ENCODE measurements at places on chromosomes 7 and 10.

DNA sequence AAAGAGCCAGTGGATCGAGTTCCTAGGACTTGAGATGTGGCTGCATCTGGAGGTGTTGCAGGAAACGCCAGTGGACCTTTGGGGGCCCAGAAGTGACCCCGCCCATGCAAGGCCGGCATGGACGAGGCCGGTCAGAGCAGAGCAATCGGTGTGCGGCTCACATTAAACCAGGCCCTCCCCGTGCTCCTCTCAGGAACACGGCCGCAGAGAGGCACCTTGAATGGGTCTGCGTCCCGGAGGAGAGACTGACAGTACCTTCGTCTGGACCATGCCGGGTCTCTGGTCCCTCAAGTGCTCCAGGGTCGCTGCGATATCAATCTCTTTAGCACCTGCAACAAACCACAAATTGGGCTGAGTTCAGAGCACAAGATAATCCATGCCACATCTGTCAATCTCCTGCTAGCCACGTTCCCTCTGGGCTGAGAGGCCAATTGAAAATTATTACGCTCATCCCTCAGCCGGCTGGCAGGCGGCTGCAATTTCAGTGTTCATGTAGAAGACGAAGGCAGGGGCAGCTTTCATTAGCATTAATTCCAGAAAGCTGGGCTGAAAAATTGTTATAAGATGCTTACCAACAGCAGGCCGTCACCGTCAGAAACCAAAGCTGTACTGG, 212.0 kb downstream of the DNAJB6 start:
- no peak for DNase-seq

DNA sequence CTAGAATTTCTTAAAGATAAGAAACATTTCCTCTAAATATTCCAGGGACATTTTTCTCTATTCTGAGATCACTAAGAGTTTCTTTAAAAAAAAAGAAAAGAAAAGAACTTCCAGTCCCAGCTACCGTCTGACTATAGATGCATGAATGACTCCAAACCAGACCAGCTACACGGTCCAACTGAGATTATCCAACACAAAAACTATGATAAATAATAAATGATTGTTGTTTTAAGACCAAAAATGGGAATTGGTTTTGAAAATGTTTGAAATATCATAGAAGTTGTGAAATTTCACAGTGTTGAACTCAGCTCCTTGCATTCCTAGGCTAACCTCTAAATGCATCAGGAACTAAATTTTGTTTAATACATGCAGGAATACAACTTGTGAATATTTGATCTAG, 1619.6 kb upstream of the LRRTM3 start:
- DNase-seq: no peak

- no peak for DNase-seq
Observed at GRCh38 chr10:45575966-45576597, 96.5 kb downstream of the ZFAND4 start.

DNA sequence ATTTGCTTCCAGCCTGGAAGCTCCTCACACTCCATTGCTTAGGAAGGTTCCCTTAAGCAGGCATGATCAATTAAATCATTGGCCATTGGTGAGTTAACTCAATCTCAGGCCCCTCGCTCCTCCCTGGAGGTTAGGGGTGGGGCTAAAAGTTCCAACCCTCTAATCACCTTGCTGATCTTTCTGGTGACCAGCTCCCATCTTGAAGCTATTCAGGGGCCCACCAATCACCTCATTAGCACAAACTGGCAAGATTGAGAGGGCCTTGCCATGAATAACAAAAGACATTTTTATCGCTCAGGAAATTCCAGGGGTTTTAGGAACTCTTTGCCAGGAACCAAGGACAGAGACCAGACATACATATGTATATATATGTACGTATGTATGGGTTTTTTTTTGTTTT, 58.4 kb downstream of the AGK start:
- no peak for DNase-seq

DNA sequence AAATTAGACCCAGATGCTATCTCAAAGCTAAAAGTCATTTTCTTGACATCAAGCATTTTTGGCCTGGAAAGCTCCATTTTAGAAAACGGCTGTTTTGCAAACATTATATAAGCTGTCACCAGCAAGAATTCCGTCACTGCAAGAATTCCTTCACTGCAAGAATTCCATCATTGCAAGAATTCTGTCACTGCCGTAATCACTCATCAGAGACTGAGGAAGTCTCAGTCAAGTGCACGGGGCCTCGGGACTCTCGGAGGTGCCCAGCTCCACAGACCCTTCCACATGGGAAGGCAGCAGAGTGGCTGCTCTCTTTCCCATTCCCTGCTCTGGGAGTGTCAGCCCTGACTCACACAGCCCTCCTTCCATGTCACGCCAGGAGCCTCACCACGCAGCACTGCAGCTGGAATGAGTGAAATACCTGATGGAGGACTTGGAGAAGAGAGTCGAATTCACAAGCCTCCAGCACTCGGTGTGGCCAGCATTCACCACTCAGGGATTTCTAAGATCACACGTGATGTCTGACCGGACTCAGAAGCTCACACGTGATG, 168.3 kb downstream of the PTPRN2 start:
- no peak for DNase-seq

GRCh38 chr10:97866524-97867219, 17.0 kb downstream of the GOLGA7B start:
- DNase-seq: no peak

DNA sequence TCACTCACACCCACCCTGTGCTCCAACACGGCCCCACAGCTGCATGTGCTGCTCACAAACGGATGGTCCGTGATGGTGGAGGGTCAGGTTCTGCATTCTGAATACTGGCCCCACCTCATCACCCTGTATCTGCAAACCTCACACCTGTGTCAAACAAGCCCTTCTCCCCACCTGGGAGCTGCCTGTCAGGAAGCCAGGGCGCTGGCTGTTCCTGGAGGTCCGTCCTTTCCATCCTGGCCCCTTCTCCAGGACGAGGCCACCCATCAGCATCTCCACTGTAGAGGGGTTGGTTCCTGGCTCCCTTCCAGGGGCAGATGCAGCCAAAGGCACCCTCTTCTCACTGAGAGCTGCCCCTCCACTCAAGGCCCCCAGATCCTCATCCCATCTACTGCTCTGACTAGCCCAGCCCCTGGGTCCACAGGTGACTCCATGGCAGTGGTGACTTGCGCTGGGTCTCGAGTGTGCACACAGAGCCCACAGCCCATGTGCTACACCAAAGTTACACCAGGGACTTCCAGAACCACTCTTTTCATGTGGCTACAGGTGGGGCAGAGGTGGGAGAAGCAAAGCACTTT, 229.4 kb downstream of the TNS3 start:
- no peak for DNase-seq

GRCh38 chr7:27300421-27300820, 57.8 kb downstream of the EVX1 start:
- DNase-seq: no peak

- DNase-seq: no peak
Observed at GRCh38 chr10:22810643-22811465, 96.5 kb upstream of the PIP4K2A start.

DNA sequence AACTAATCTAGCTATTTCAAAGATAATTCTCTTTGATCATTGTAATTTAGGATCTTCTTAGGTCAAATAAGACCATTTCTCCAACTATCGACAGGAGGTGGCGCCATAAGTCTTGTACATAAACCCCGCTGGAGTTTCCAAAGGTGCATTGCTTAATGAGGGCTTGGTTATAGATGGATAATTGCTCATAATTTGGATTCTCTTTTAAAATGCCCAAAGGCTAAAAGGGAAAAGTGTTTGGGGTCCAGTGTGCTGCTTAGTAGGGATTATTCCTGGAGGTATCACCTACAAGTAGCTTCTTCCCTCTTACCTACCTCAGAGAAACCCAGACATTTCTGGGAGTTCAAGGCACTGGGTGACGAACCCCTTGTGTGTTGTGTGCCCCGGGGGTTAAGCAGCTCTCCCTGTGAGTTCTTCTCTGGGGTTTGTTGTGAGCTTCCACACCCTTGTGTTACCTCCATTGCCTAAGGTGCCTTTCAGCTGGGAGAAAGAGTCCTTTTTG, 75.2 kb downstream of the PAXIP1 start:
- peak; percentile 90 for DNase-seq

GRCh38 chr10:24821986-24822385, 98.3 kb upstream of the ARHGAP21 start:
- DNase-seq: no peak

DNA sequence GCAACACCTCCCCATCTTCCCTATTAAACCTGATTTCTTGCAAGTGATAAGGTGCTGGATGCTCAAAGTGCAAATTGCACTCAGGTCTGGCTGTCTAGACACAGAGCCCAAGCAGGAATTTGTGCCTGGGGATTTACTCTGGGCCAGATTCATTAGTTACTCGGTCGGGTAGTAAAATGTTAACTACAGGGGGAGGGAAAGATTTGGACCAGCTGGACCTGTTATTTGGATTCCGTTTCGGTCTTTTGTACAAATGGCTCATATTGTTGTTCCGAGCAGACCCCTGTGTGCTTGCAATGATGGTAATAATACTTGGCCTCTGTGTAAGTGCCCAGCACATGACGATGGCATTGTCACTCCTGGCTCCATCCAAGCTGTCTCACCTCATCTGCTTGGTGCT, 609.6 kb downstream of the KCNMA1 start:
- DNase-seq: no peak

DNA sequence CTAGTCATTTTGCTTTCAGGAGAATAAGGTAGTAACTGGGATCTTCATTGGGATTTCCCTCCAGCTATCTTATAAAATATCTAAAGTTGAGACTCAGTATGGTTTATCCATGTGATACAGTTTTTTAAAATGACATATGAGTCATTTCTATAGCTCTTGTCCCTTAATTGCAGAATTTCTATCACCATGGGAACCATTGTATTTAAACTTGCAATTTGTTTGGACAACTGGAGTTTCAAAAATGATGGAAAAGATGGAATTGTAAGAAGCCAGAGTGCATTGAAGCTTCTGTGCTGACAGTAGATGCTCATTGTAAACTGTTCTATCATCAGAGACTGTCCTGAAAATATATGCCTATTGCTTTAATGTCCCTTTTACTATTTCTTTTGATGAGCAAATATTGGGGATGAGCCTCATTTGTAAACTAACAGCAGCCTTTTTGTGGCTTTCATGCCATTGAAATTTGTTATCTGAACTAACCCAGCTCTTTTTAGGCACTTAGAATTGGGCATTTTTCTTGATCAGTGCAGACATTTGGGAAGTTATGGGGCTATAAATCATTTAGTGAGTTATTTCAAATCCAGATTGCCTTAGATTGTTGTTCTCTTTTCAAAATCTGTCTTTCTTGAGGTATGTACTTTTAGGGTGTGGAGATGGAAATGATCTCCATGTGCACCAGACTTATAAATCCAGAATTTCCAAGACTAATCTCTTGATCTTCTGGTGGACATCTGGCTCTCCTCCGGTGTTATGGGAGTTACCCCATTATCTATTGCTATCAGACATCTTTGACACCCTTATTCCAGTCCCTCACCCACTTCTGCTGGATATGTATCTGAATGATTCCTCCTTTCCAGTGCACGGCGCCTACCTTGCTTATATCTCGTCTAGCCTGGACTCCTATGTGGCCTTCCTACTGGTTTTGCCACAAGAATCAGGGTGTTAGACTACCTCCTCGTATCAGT, 159.0 kb downstream of the SND1 start:
- no peak for DNase-seq

DNA sequence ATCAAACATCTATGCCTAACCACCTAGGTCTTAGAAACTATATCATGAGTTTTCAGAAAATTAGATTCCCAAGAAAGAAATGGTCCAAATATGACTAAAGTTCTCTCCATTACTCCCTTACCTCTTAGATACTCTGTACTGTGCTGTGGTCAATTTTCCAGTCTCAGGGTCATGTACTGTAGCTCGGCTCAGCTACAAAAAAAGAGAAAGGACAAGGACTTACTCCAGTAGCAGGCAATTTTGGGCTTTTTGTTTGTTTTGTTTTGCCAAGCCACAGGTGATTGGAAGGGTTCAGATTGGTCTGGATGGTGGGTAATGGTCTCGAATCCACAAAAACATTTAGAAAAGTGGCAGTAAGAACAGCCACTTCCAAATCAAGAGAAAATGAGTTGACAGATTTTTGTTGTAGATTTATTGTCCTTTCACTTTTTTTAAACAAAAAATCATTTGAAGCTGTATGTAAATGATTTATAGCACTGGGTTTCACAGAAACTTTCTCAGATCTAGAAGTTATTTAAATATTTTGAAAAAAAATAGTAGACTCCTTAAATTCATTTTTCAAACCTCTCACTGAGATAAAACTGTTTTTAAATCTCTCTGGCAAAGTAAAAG, 52.8 kb downstream of the P4HA1 start:
- DNase-seq: no peak

DNA sequence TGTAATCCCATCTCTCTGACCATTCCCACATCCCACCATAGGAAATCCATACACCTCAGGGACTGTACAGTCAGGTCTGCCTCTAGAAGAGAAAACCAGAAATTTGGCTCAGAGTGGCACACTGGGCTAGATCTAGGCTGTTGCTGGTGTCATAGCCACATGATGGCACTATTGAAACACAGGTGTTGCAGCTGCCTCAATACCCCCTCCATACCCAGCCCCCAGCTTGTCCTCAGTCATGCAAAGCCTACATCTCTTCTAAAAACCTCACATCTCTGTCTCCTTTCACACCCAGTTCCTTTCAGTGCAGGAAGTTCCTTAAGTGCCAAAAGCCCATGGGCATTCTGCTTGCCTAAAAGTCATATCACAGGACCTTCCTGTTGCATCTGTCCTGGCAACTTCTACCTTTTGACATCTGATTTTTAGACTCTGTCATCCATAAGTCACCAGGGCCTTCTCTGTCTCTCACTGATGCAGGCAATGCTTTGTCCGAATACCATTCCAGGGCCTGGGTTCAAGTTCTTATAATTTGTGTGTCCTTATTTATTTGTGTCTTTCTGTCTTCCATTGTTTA, 27.0 kb upstream of the HIBADH start:
- no peak for DNase-seq

DNA sequence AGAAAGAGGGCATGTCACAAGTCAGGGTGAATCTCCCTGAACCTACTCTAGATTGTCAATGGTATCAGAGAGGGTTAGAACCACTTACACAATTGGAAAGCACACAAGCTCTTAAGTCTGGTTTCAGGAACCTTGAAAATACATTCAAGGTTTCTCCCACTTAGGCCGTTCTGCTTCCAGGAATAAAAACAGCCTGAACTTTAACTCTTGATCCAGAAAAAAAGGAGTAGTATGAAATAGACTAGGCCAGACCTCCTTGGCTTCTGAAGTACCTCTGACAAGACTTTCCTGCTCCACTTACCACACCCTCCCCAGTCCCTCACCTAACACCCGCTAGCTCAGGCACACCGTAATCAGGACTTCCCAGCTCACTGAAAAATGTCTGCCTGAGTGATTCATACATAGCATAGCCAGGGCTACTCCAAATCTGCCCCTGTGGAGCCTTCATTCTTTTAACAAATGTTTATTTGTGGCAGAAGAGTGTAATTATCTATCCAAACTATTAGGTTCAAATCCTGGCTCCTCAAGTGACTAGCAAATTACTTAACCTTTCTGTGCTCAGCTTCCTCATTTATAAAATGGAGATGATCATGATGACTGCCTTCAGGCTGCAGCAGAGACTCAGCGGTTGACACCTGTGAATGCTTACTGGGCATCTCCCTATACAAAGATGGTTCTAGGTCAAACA, 30.3 kb upstream of the IL6 start:
- no peak for DNase-seq

GRCh38 chr7:95608359-95609173, 12.2 kb upstream of the PDK4 start:
- DNase-seq: peak; percentile 32

Data from amniotic stem cell (primary cell).